Lung (tissue), 17 donors: ENCODE measurements at places on chromosomes 2 and 18.

DNA sequence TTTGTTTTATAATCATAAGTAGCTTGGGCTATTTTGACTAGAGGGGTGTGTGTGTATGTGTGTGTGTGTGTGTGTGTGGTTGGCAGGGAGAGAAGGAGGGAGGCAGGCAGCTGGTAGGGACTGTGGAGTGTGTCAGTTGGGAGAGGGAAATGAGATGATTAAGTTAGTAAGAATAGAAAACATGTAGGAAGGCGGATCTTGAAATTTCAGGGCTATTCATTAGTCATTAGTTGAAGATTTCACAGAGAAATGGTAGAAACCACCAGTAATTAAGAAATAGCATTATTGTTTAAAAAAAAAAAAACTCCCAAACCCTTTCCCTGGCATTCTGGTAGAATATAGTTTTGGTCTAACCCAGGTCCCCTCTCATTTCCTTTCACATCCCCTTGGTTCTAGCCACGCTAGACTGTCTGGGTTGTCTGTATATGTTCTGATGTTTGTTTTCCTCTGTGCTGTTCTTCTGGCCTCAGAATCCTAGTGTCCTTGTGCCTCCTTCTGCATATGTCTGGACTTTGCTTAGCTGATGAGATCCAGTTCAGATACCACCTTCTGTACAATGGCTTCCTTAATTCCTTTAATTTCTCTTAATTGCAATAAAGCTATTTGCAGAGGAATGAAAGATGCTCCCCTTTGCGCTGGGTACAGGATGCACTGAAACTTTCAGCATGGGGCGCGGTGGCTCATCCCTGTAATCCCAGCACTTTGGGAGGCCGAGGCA is 161.6 kb downstream of the NEDD4L start:
- no peak for DNase-seq

- DNase-seq: no peak
These were observed 240.3 kb upstream of the CELF4 start for GRCh38 chr18:37805773-37806404.

DNA sequence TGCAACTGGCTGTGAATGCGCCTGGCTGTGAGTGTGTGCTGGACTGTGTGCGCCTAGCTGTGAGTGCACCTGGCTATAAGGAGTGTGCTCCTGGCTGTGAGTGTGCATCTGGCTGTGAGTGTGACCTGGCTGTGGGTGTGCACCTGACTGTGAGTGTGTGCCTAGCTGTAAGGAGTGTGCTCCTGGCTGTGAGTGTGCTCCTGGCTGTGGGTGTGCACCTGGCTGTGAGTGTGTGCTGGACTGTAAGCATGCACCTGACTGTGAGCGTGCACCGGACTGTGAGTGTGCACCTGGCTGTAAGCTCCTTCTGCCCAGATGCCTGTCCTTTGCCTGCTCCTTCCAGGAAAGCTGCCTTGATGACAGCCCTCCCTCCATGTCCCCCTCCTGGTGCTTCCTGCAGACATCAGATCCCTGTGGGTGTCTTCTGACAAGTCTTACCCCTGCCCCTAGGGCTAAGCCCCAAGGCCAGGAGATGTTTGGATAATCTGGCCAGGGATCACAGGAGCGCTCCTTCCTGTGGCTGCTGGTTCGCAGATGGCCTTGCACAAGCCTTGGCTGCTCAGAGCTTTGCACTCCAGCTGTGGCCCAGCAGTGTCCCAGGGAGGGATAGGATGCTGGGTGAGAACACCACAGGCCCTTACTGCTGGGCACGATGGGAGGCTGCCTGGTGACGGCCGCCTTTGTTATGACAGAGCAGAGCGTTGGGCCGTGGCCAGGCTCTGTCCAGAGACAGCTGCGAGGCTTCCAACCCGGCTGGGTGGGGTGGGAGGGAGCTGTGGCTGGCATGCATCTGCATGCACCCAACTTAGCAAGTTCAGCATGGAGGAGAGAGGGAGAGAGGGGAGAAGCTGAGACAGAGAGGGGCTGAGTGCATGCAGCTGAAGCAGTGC is 89.9 kb downstream of the GLI2 start:
- DNase-seq: peak; percentile 98

GRCh38 chr2:205766779-205767359 is 84.6 kb downstream of the NRP2 start:
- peak; percentile 73 for DNase-seq

DNA sequence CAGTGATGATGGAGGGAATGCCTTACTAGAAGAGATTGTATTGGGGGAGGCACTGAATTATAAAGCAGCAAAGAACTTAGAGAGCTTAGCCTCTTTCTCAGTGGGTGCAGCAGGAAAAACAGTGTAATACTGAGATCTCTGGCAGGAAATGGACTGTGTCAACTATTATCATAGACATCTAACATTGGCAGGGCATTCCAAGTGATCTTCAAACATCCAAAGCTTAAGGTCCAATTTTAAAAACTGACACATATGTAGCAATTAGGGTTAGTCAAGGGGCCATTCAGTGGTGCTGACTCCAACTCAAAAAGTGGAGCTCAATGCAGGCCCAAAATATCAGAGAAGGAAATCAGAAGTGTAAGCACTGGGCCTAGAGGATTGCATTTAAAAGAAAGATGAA is 106.6 kb upstream of the DDX18 start:
- no peak for DNase-seq

- DNase-seq: no peak
These were observed 3.0 kb downstream of the BOLL start for GRCh38 chr2:197782126-197782525.

- peak; percentile 97 for DNase-seq
These were observed 3.0 kb downstream of the CD8A start for GRCh38 chr2:86787736-86788135.

DNA sequence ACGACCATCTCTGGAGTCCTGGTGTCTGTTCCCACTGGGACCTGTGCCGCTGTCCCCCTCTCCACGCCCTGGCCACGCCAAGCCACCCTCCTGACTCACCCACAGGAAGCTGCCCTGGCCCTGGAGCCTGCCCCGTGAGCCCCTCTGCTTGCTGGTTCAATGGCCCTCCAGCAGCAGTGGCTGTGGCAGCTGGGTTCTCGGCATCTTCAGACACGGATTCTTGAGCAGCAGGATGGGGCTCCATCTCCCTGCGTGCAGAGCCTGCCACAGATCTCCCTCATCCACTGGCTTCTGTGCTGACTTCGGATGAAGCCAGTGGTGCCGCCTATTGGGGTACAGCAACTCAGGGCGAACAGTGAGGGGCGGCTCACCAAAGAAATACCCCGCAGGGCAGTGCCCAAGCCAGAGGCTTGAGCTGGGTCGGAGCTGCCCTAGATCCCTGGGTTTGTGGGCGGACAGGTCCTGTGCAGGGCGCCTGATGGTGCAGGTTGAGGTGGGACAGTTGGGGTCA is 14.0 kb downstream of the CAPN10 start:
- DNase-seq: no peak

- DNase-seq: no peak
These were observed 154.9 kb downstream of the AQP4 start for GRCh38 chr18:26710470-26711096.
